Amniotic epithelial cell (primary cell): ENCODE measurements at places on chromosomes 1 and 21.

GRCh38 chr1:46812996-46813857, 14.4 kb downstream of the CYP4B1 start:
- DNase-seq = no peak

GRCh38 chr1:231626951-231627614, 493 bp downstream of the DISC1 start:
- DNase-seq = no peak

- DNase-seq = no peak
Observed at GRCh38 chr1:66402194-66402593, 131.8 kb upstream of the SGIP1 start.

- peak; percentile 77 for DNase-seq
Observed at GRCh38 chr1:156371553-156372264, 2.7 kb downstream of the RHBG start.

GRCh38 chr1:109404838-109405237, 7.1 kb upstream of the SORT1 start:
- no peak for DNase-seq

DNA sequence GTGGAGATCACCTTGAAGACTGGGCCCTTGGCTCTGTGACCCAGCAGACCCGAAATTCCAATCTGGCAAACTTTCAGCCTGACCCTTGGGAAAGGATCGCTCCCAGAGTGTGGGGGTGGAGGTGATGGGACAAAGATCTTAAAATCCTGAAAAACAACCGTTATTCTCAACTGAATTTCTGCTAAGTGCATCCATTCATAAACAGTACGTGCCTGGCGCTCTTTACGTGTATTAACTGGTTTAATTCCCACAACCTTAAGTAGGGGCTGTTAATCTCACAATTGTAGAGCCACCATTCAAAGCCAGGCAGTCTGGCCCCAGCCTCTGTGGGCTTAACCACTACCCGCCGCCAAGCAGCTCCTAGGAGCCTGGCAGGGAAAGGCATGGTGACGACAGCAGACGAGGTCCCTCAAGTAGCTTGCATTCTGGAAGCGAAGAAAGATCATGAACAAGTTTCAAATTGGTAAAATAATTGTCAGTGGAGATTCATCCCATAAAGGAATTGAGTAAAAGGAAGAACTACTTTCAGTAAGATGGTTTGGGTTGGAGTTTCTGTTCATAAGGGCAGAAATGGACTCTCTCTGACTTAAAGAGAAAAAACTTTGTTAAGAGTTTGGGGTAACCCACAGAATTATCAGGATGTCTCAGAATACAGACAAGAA, 11.4 kb upstream of the RGS16 start:
- DNase-seq = no peak

GRCh38 chr1:67201891-67202290, 35.6 kb downstream of the IL23R start:
- no peak for DNase-seq

- DNase-seq = peak; percentile 43
Observed at GRCh38 chr1:59408608-59409240, 111.8 kb downstream of the FGGY start.
